ENCODE measurements at places on chromosomes 11 and 22. TPM values are rescaled to one million over a fixed set of nuclear protein-coding genes. Genes with fewer than 3 reads are reported as not detected.

GRCh38 chr11:30186748-30187147, 44.1 kb upstream of the FSHB start:
- no peaks in the 10 kb centered on the region for H3K36me3 ChIP-seq
- DNase-seq, result no peak
- no peak overlapping the region for H3K4me3 ChIP-seq
- H3K27me3 ChIP-seq, result no peaks in the 10 kb centered on the region
- no peak overlapping the region for H3K27ac ChIP-seq

GRCh38 chr11:80163441-80163840, 722.6 kb upstream of the TENM4 start:
- no peak overlapping the region for H3K27ac ChIP-seq
- no peaks in the 10 kb centered on the region for H3K4me1 ChIP-seq
- H3K36me3 ChIP-seq, result no peaks in the 10 kb centered on the region

- H3K27ac ChIP-seq, result peak overlapping the region; percentile 85
- DNase-seq, result peak; percentile 27
- H3K4me3 ChIP-seq, result peak overlapping the region; percentile 65
- H3K36me3 ChIP-seq, result peaks cover 20% of the 10 kb centered on the region
- H3K27me3 ChIP-seq, result no peaks in the 10 kb centered on the region
- peaks cover 7% of the 10 kb centered on the region for H3K4me1 ChIP-seq
These were observed 899 bp upstream of the RAB30 start for GRCh38 chr11:83072350-83073242.

DNA sequence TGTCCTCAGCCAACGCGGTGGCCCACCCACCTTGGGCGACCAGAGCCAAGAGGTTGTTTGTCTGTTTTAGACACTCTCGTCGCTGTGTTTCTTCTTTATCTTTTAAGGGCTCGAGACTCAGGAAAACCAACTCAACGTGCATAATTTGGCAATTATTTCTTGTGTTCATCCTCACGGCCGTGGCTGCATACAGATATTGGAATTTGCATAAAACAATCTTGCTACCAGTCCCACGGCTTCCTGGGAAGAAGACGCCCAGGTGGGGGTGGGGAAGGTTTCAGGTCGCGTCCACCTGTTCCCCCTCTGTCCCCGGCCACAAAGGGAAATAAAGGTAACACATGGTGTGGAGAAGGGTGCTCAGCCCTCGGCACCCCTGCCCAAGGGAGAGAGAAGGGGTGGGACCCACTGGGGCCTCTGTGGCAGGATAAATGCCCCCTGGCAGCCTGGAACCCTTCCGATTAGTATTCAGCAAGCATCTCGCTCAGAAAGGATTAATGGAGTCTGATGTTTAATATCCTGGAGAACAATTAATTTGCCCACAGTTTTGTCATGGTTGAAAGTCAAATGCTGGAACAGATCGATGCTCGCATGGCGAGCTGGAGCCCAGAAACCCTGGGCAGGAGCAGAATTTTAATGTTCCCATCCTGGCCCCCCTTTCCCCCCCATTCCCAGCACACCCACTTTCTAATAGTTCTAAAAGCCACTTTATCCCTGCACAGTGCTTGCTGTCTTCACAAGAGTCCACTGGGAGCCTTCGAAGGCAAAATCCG, 359.7 kb downstream of the MN1 start:
- peaks cover 28% of the 10 kb centered on the region for H3K4me1 ChIP-seq
- H3K27ac ChIP-seq, result no peak overlapping the region
- H3K36me3 ChIP-seq, result no peaks in the 10 kb centered on the region
- no peaks in the 10 kb centered on the region for H3K27me3 ChIP-seq
- no peak overlapping the region for H3K4me3 ChIP-seq

GRCh38 chr11:8075119-8075726, 5.8 kb upstream of the TUB start:
- no peaks in the 10 kb centered on the region for H3K4me1 ChIP-seq
- no peak for DNase-seq
- H3K27ac ChIP-seq, result no peak overlapping the region
- H3K4me3 ChIP-seq, result no peak overlapping the region
- peaks cover 8% of the 10 kb centered on the region for H3K27me3 ChIP-seq
- H3K36me3 ChIP-seq, result no peaks in the 10 kb centered on the region

- H3K27me3 ChIP-seq, result no peaks in the 10 kb centered on the region
- H3K36me3 ChIP-seq, result no peaks in the 10 kb centered on the region
- peaks cover 7% of the 10 kb centered on the region for H3K4me1 ChIP-seq
- no peak for DNase-seq
- no peak overlapping the region for H3K4me3 ChIP-seq
These were observed 537.1 kb downstream of the INSC start for GRCh38 chr11:15651816-15652215.

DNA sequence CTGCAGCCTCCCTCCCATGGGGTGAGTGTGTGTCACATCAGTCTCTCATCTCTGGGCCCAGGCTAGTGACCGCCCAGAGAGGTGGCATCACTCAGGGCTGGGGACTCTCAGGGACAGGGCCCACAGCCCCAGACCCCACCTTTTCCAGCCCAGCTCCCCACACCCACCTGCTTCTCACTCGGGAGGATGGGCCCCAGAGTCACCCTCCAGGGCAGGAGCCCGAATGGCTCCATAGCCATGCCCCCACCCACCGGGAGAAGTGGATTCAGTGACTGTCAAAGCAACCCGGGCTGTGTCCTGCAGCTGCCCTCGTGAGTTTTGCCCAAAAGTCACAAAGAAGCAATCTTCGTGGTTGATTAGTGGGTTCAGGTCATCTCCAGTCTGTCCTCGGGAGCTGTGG, 26.0 kb downstream of the PARVG start:
- no peaks in the 10 kb centered on the region for H3K27me3 ChIP-seq
- H3K27ac ChIP-seq, result no peak overlapping the region
- no peaks in the 10 kb centered on the region for H3K36me3 ChIP-seq
- H3K4me1 ChIP-seq, result no peaks in the 10 kb centered on the region
- DNase-seq, result no peak

ROM1 gene
- total RNA-seq, result 1.1 TPM

- H3K27ac ChIP-seq, result no peak overlapping the region
- H3K4me1 ChIP-seq, result no peaks in the 10 kb centered on the region
- peak; percentile 54 for DNase-seq
- H3K27me3 ChIP-seq, result no peaks in the 10 kb centered on the region
- H3K4me3 ChIP-seq, result no peak overlapping the region
These were observed 149.2 kb downstream of the MIAT start for GRCh38 chr22:26806445-26807175.

CDC42BPG gene
- total RNA-seq, result 4.6 TPM

TMEM86A gene
- total RNA-seq, result 0.09 TPM

- H3K4me1 ChIP-seq, result peaks cover 26% of the 10 kb centered on the region
- DNase-seq, result no peak
- H3K27me3 ChIP-seq, result no peaks in the 10 kb centered on the region
- H3K36me3 ChIP-seq, result peaks cover 38% of the 10 kb centered on the region
- H3K4me3 ChIP-seq, result peak overlapping the region; percentile 90
These were observed 3.3 kb downstream of the FTH1 start for GRCh38 chr11:61964058-61964665.

DNA sequence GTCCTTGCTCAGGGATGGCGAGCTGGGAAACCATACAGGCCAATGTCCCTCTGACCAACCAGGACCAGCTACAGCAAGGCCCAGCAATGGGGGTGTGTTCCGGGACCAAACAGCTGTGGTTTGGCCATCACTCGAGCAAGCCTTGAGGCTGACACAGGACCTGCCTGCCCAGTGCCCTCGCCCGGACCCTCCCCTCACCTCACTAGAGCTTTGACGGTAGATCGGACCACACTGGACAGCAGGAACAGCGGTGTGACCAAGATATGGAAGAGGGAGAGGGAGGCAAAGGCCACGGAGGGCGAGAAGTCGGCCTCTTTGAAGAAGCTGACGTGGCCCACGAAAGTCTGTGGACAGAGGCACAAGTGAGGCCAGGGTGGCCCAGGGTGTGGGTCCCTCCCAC, 42.2 kb upstream of the KCNJ11 start:
- peaks cover 3% of the 10 kb centered on the region for H3K27me3 ChIP-seq
- DNase-seq, result no peak
- H3K4me1 ChIP-seq, result no peaks in the 10 kb centered on the region
- H3K27ac ChIP-seq, result no peak overlapping the region

DNA sequence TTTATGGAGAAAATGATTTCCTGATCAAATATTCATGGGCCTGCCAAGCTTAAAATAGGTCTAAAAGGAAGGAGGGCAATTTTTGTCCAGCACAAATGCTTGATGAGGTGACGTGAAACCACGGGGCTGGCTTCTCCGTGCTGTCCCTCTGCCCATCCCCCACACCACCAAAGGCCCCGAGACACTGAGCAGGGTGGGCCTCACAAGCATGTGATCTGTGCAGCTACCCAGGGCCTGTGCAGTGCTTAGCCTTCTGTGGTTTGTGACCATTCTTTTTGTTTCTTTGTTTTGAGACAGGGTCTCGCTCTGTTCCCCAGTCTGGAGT, 94.8 kb upstream of the RTL6 start:
- H3K27me3 ChIP-seq, result no peaks in the 10 kb centered on the region
- peaks cover 17% of the 10 kb centered on the region for H3K4me1 ChIP-seq
- H3K4me3 ChIP-seq, result no peak overlapping the region
- peak overlapping the region; percentile 11 for H3K27ac ChIP-seq
- peak; percentile 30 for DNase-seq

OR4D5 gene
- not detected for total RNA-seq

DNA sequence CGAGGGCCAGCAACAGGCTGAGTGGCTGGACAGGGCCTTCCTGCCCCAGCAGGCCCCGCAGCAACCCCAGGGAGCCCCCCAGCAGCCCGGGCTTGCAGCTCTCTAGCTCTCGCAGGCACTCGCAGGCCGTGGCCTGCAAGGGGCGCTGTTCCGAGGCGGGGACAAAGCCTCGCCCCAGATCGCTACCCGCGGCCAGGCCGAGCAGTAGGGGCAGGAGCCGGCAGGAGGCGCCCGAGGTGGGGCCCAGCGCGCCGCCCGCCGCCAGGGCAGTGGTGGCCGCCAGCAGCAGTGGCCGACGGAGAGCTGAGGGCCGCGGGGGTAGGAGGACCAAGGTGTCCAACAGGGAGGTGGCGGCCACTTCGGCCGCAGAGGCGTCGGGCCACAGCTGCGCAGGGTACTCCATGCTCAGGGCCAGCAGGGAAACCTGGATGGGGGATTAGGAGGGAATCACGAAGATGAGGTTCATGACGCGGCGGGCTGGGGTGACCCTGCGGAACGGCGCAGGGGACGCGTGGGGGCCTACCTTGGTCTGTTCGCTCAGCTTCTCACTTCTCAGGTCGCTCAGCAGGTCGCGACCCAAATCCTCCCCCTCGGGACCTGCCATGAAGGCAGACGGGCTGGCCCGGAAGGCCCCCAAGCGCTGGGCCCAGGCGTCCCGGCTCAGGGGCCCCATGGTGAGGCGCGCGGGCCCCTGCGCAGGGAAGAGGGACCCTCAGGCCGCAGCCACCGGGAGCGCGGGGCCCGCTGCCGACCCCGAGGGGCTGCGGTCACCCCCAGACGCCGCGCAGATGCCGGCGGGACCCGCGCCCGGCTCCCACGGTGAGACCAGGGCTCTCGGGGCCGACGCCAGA, 632 bp downstream of the AP5B1 start:
- H3K27ac ChIP-seq, result peak overlapping the region; percentile 92
- peak overlapping the region; percentile 98 for H3K4me3 ChIP-seq
- peak; percentile 93 for DNase-seq
- peaks cover 23% of the 10 kb centered on the region for H3K36me3 ChIP-seq

MADD gene
- 133 TPM for total RNA-seq

DNA sequence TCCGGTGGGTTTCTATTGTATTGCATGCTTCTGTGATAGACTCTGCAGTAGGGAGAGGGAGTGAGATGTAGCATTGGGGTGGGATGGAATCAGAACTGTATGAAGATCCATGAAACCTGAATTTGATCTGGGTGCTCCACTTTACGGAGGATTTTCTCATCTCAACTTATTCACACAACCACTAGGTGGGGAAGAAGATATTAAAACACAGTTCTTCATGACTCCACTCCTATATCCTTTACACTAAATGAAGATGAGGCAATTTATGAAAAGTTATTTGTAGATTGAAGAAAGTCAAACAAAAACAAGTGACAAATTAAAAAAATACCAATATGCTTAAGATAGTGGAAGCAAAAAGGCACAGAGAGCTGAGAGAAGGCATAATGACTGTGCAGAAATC, 92.6 kb upstream of the PDGFD start:
- H3K36me3 ChIP-seq, result no peaks in the 10 kb centered on the region
- H3K27ac ChIP-seq, result no peak overlapping the region

IGF2 gene
- total RNA-seq, result 0.20 TPM

DNA sequence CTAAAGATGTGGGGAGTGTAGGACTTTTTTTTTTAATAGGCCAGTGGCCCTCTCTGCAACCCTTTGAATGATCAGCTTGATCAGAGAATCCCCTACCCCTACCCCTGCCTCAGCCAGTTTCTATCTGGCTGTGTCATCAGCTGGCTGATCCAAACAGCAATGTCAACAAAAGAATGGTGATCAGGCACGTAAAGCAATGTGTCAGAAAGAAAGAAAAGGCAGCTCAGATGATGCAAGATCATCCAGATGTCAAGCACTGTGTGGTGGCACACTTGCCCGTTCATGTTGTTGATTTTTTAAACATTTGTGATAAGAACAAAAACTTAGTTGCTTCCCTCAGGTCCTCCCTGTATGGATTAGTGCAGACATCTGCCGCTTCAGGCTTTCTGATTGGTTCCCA, 26.3 kb upstream of the EHF start:
- H3K27ac ChIP-seq, result no peak overlapping the region
- H3K27me3 ChIP-seq, result peaks cover 35% of the 10 kb centered on the region
- H3K4me1 ChIP-seq, result peaks cover 8% of the 10 kb centered on the region
- no peak overlapping the region for H3K4me3 ChIP-seq
- DNase-seq, result no peak

- H3K27me3 ChIP-seq, result peaks cover 12% of the 10 kb centered on the region
- no peak for DNase-seq
- no peaks in the 10 kb centered on the region for H3K36me3 ChIP-seq
- H3K4me3 ChIP-seq, result no peak overlapping the region
- H3K4me1 ChIP-seq, result no peaks in the 10 kb centered on the region
These were observed 257.0 kb upstream of the C11orf87 start for GRCh38 chr11:109165035-109165434.

- DNase-seq, result no peak
- no peaks in the 10 kb centered on the region for H3K4me1 ChIP-seq
- no peaks in the 10 kb centered on the region for H3K27me3 ChIP-seq
- no peak overlapping the region for H3K27ac ChIP-seq
- no peak overlapping the region for H3K4me3 ChIP-seq
- no peaks in the 10 kb centered on the region for H3K36me3 ChIP-seq
These were observed 35.6 kb upstream of the DDI1 start for GRCh38 chr11:104000798-104001197.

DNA sequence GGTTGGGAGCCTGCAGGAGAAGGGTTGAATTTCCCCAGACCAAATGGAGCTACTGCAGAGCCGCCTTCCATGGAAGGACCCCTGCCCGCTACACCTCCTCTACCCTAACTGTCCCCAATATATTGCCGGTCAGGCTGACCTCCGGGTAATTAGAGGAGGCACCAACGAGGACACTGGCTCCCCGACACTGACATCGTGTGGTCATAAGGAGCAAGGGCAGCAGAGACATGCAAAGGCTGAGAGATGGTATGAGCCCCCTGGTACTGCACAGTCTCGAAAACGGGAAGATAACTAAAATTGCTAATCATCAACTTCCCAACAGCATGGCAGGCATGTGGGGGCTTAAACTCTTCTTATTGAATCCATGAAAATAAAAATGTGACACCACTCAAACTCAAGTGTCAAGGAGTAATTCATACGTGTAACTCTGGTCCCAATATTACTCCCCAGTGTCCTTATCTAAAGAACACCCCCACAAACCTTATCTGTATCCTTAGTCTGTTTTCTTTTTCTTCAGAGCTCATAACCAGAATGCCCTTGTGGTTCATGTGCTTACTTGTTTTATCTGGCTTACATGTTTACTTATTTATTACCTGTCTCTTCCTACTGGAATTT, 4.4 kb downstream of the CAVIN3 start:
- peak; percentile 51 for DNase-seq
- no peak overlapping the region for H3K27ac ChIP-seq
- H3K4me3 ChIP-seq, result no peak overlapping the region
- H3K27me3 ChIP-seq, result no peaks in the 10 kb centered on the region
- peaks cover 4% of the 10 kb centered on the region for H3K4me1 ChIP-seq
